ENCODE measurements at places on chromosomes 4 and X. TPM values are rescaled to one million over a fixed set of nuclear protein-coding genes. Genes with fewer than 3 reads are reported as not detected.

SOD3 gene
- not detected for total RNA-seq

BEX3 gene
- 260 TPM for total RNA-seq

ATP1B4 gene
- not detected for total RNA-seq

NAA11 gene
- not detected for total RNA-seq

GAGE1 gene
- not detected for total RNA-seq

DKK2 gene
- not detected for total RNA-seq

UCP1 gene
- not detected for total RNA-seq

GSX2 gene
- total RNA-seq: not detected

RBM47 gene
- 24.6 TPM for total RNA-seq

CCSER1 gene
- not detected for total RNA-seq

TRIM61 gene
- total RNA-seq: not detected

EOLA1 gene
- total RNA-seq: 21.3 TPM

CENPVL3 gene
- 0.17 TPM for total RNA-seq

TMEM156 gene
- total RNA-seq: 22.8 TPM

FHIP1A gene
- total RNA-seq: 0.12 TPM

SSX4 gene
- total RNA-seq: not detected

CLNK gene
- not detected for total RNA-seq

AREG gene
- 26.5 TPM for total RNA-seq

RBMXL3 gene
- not detected for total RNA-seq

TMPRSS11F gene
- not detected for total RNA-seq

FAM53A gene
- 0.84 TPM for total RNA-seq
